ENCODE measurements at places on chromosomes 4 and X. TPM values are rescaled to one million over a fixed set of nuclear protein-coding genes. Genes with fewer than 3 reads are reported as not detected.

DNA sequence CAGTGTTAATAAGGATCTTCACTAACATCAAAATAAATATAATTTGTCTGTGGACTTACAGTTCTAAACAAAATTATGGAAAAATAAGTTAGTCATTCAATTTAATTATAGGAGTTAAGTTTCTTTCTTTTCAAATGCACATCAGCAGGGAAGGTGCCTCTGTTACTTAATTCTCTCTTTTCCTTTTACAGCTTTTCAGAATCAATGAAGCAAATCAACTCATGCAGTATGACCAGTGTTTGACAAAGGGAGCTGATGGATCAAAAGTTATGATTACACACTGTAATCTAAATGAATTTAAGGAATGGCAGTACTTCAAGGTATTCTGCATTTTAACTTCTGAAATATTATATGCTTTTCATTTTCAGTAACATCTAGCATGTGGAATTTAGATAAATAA is 15.9 kb downstream of the HMGB2 start:
- DNase-seq: no peak

- no peak for DNase-seq
These were observed 3.7 kb upstream of the CXCL6 start for GRCh38 chr4:73832651-73833237.

GRCh38 chrX:74343343-74344279 is 39.6 kb downstream of the ZCCHC13 start:
- peak; percentile 51 for DNase-seq

DNA sequence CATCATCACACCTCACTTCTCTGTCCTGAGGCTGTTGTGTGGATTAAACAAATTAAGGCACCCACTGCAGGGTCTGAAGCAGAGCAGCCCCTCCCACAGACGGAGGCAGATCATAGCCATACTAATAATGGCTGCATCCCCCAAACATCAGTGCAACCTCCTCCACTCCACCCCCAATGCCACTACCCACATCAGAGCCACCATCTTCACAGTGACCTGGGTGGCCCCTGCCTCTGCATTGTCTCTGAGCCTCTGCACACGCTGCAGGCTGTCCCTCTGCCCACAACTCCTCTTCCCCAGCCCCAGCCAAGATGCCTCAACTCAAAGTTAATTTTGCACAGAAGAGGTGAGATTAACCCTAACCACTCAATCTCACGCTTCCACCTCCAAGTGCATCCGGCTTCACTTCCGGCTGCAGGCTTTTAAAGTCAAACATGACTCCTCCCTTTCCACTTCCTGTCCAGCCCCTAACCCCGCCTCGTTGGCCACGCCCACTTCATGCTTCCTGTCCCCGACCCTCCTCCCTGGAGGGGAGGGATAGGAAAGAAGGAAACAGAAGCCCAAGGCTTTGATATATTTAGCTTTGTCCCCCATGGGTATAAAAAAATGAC is 22.7 kb downstream of the JAKMIP1 start:
- no peak for DNase-seq

DNA sequence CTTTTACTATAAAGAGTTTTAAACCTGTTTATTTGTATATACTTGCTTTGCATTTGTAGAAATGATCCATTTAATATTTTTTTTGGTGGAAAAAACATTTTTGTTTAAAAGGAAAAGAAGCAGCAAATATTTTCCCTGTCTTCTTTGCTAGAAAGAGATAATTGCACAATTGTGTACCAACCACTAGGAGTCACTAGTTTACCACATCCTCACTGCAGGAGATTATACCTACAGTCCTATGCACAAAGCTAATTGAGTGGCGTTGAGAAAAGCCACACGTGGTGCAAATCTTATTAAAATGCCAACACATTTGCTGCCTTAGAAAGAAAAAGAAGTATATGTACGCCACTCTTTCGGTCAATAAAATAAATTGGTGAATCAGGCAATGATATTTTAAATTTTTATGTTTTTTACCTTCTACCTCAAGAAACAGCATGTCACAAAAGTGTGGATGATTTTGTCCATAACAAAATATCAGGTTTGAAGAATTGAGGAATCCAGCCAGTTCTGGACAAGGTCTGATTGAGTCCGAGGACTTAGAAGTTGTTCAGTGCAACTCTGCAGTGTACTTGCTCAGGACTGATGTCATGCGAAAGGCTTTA is 102.9 kb downstream of the GRXCR1 start:
- DNase-seq: peak; percentile 2

- no peak for DNase-seq
These were observed 44.7 kb upstream of the TET2 start for GRCh38 chr4:105102016-105102415.

- DNase-seq: no peak
These were observed 172.2 kb downstream of the HHIP start for GRCh38 chr4:144818136-144818535.

GRCh38 chr4:139278485-139278884 is 1.5 kb downstream of the MGARP start:
- DNase-seq: no peak

DNA sequence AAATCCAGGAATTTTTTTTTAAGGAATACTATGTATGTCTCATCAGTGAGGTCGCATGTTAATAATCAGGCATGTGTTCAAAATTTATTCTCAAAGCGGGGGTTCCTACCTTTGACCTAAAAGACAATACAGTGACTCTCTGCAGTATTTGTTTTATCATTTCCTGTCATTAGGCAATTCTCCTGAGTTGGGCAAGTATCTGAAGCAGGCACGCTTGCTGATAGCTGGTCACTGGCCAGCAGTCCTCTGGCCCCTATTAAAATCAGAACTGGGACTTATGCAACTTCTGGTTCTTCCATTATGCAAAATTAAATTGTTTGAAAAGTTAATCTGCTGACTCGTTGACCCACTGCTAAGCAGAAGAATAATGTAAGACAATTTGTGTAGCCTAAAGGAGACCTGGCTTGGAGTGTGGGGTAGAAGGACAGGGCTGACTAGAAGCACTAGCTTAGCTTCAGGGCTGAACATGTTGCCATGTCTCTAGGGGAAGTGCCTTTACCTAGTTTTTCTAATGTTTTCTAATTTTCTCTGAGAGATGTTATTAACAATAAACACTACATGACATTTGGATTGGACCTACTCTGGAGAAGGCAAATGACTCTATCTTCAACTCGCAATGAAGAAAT is 36.0 kb upstream of the GABRA2 start:
- no peak for DNase-seq

The AKAP14 gene
- not detected for total RNA-seq

The CXCL11 gene
- total RNA-seq: 0.26 TPM

The TAB3 gene
- total RNA-seq: 4.5 TPM

The CASP6 gene
- total RNA-seq: 45.3 TPM

The HSFX2 gene
- total RNA-seq: 0.25 TPM

The C4orf36 gene
- 0.38 TPM for total RNA-seq

The SH3D19 gene
- 43.0 TPM for total RNA-seq

All from dermis microvascular lymphatic vessel endothelial cell (primary cell).